ENCODE measurements at places on chromosomes 5 and 9. TPM values are rescaled to one million over a fixed set of nuclear protein-coding genes. Genes with fewer than 3 reads are reported as not detected.

The ATP10B gene
- polyA plus RNA-seq = 35.6 TPM

The FAM120AOS gene
- 52.6 TPM for polyA plus RNA-seq

The CA9 gene
- polyA plus RNA-seq = 4.2 TPM

The IRX4 gene
- not detected for polyA plus RNA-seq

The CACNA1B gene
- polyA plus RNA-seq = 1.8 TPM

The CDC20B gene
- polyA plus RNA-seq = 0.15 TPM

The CYSRT1 gene
- 71.7 TPM for polyA plus RNA-seq

The FOXI1 gene
- 0.03 TPM for polyA plus RNA-seq

The SPARC gene
- 935 TPM for polyA plus RNA-seq

The SNAPC3 gene
- polyA plus RNA-seq = 39.4 TPM

The ZDHHC11 gene
- 41.0 TPM for polyA plus RNA-seq

The MYMK gene
- polyA plus RNA-seq = 0.13 TPM

DNA sequence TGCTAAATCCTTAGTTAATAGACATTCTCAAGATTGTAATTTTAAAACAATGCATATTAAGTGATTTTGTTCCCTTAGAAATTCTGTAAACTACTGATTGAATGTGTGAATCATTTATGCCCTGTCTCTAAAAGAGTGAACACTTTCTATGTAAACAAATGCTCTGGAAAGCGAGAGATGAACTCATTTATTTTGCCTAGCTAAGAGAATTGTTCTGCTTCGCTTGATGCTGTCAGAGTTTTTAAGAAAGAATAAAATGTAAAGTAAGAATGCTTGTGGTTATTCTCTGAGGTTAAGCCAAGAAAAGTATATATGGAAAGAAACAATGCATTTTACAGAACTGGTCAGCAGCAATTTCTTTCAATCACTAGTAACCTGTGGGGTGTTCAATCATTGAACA lies 347.4 kb upstream of the NUDT12 start:
- no peak for DNase-seq

GRCh38 chr5:103260951-103261350 lies 2.4 kb downstream of the MACIR start:
- DNase-seq = no peak

DNA sequence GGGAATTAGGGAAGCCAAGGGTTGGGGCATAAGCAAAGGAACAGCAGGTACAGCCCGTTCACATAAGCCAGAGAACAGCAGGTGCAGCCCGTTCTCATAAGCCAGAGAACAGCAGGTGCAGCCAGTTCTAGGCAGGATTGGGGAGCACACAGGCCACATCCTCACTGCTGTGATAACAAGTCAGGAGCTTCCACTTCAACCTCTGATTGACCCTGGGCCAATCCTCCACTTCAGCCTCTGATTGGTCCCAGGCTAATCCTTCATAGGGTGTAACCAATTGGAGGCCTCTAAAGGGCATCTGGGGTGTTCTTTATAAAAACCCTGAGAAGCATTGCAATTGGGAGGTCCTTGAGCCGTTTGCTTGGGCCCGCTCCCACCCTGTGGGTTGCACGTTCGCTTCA lies 27.5 kb downstream of the CEL start:
- peak; percentile 52 for DNase-seq

GRCh38 chr9:120876842-120877240 lies at the start of gene PHF19:
Gene PHF19, minus strand, starts transcription at chr9:120877188. Its CDS starts 2,447 bp downstream, at chr9:120874741.
- DNase-seq = no peak

- no peak for DNase-seq
Observed at GRCh38 chr9:78892769-78893168, 595.8 kb downstream of the PSAT1 start.

GRCh38 chr5:164203581-164204225 lies 698.3 kb downstream of the MAT2B start:
- no peak for DNase-seq

GRCh38 chr5:53882676-53883031 lies 322.2 kb downstream of the NDUFS4 start:
- no peak for DNase-seq

GRCh38 chr5:1368756-1369155 lies 23.9 kb upstream of the CLPTM1L start:
- no peak for DNase-seq

DNA sequence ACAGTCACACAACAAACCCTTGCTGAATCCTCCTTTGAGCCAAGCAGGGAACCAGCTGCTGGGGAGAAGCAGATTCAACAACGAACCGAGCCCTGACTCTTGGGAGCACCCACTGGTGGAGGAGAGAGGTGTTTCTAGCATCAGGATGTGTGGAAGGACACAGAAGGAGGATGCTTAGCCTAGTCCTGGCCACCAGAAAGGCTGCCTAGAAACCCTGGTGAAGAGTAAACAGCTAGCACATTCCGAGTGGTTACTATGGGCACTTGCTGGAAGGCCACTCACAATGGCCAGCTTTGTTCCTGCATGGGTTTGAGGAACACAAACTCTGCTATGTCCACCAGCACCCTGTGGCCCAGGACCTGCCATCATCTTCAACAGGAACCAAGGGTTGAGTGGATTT lies 1.8 kb downstream of the TIFAB start:
- no peak for DNase-seq

DNA sequence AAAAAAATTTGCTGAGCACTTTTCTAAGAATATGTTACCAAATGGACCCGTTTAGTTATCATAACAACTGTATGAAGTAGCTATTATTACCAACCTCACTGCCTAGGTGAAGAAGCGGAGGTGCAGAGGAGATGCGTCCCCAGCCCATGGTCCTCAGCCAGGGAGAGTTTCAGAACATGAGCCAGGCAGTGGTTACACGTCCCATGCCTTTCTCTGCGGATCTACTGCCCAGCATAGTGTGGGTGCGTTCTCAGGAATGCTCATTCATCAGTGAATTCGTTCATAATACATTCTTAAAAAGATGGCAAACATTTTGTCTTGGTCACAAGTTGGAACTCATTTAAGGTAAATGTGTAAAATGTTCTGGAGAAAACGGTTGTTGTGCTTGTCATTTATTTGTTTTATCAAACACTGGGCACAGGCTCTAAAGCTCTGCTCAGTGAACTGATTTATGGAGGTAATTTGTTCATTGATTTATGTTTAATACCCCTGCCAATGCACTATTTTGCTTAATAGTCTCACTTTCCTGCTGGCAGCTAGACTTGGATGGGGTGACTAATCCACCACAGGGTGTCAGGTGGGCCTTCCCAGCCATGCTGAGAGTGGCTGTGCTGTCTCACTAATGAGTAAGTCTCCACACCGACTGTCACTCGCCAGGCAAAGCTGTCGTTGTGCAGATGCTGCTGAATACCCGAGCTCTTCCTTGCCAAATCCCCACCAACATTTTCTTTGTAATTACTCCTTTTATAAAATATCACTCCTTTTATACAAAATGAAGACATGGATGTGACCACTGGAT lies 248.8 kb downstream of the TENT4A start:
- no peak for DNase-seq

DNA sequence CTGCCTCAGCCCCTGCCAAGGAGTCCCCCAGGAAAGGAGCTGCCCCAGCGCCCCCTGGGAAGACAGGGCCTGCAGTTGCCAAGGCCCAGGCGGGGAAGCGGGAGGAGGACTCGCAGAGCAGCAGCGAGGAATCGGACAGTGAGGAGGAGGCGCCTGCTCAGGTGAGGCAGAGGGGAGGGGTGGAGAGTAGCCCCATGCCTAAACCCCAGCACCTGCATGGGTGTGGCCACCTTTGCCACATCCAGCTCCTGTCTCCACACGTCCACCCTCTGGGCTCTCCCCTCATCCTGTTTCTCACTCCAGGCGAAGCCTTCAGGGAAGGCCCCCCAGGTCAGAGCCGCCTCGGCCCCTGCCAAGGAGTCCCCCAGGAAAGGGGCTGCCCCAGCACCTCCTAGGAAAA lies 17.2 kb downstream of the TCOF1 start:
- no peak for DNase-seq

DNA sequence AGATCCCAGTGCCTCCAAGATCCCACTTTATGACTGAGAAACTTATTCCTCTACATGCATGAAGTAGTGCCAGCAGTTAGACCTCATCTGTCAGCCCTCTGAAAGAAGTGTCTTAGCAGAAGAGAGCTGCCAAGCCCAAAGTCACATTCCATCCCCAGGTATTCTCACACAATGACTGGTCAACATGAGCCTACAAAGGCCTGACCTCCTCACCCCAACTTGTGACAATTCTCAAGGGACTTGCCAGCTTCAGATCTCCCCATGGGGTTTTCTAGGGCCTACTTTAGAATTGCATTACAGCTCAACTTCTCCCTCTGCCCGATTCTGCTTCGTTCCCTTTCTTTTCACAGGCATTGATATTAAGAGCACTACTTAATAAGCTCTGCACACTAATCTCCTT lies 393.8 kb upstream of the SLC30A5 start:
- DNase-seq = no peak

- no peak for DNase-seq
Observed at GRCh38 chr9:126450668-126451205, 124.1 kb downstream of the MVB12B start.

DNA sequence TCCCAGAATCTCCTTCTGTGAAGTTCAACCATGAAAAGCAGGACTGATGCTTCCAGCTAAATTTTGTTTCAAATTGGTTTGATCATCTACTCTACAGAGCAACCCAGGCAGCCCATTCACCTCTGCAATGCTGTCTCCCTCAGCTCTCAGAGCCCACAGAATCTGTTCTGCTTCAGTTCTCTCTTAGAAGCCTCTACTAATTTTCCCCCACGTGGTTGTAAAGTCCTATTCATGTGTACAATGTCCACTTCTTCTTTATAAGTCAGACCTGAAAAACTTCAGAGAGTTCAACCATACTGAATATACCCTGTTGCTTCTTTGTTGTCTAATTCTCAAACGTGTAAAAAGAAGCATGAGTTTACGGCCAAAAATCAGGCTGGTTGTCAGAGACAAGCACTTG lies 21.3 kb upstream of the FAM13B start:
- DNase-seq = no peak

GRCh38 chr5:171759777-171760176 lies 25.8 kb upstream of the SMIM23 start:
- no peak for DNase-seq

DNA sequence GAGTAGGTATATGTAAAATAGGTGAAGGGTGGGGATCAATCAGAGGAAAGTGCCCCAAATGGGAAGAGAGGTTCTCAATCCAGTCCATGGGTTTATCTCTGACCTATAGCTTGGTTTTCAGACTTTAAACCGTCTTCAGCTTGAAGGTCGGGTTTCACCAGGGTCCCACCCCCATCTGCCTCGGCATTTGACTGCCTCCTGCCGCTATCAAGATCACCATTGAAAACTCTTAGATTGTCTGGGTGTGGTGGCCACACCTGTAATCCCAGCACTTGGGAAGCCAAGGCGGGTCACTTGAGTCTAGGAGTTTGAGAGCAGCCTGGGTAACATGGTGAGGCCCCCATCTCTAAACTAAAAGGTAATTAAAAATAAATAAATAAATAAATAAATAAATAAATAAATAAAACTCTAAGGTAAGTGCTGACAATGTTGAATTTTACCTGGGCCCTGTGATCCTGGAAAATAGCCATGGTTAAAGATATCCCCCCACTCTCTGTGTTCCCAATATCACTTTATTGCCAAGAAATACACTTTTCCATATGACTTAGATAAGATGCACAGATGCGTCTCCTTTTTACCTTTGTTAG lies 48.8 kb downstream of the TARS1 start:
- no peak for DNase-seq

DNA sequence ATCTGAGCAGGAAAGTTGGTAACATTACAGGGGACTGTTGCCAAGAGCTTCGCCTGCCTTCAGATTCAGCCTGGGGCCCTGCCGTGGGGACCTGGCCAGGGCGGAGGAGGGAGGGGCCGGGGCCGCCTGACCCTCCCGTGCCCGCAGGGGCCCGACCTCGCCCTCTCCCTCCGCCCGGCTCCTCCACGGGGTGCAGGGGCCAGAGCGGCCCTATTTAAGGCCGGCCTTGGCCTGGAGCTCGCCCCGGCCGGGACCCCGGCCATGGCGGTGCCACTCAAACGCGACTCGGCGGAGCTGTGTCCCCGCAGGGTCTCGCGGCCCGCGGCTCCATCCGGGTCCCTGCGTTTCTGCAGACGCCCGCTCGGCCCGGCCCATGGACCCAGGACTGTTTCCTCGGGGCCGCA lies 757 bp downstream of the TMEM250 start:
- peak; percentile 89 for DNase-seq

DNA sequence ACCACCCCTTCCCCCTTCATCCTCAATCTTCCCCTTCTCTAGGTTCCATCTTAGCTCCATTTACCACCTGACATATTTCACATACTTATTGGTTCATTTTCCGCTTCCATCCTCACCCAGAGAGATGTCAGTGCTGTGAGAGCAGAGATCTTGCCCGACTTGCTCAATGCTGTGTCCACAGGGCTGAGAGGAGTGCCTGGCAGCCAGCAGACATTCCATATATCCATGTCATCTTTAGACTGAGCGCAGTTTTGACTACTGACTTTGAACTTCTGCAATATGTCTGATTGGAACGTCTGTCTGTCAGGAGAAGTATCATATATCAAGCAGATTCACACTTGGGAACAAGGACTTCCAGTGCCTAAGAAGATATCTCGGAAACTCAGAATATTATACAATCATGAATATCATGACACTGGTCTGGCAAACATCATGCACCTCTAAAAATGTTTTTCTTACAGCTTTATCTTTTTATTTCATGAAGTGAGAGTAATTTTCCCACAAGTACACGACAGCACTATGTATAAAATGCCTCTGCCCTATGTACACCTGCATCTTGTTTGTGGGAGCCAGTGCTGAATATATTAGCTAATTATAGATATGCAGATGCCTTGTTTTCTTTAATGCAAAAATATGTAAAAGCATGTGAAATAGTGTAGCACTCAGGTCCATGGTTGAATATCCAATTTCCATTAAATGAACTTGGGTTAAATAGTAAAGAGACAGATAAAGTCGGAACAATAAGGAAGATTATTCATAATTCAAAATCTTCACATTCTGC lies 454.0 kb upstream of the DAP start:
- no peak for DNase-seq

DNA sequence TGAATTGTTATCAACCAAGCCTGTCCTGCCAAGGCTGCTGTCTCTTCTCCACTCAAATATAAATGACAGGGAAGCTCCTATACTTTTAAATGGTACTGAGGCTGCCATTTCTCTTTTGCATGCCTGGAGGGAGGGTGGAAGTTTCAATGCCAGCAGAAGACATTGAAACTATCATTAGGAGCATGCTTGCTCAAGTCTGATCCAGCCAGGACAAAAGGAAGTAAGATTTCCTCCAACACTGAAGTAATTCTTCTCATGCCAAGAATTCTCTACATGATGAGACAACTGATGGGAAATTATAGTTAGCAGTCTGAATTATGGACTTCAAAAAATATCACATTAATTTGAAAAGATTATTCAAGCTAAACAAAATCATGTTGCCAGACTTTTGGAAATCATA lies 5.4 kb downstream of the SPINK6 start:
- no peak for DNase-seq

- no peak for DNase-seq
Observed at GRCh38 chr9:129936222-129936621, 101.0 kb downstream of the USP20 start.

GRCh38 chr5:140018096-140018481 lies 25.0 kb downstream of the NRG2 start:
- DNase-seq = no peak

GRCh38 chr9:120410925-120411501 lies 169.0 kb downstream of the CDK5RAP2 start:
- no peak for DNase-seq

Measured in large intestine (tissue), 12 donors.